Heart right ventricle (tissue), 16 donors: ENCODE measurements at places on chromosomes 16 and 17. TPM values are rescaled to one million over a fixed set of nuclear protein-coding genes. Genes with fewer than 3 reads are reported as not detected.

The CPNE2 gene
- total RNA-seq: 10.7 TPM

The MLST8 gene
- 24.8 TPM for total RNA-seq

The AATK gene
- 7.3 TPM for total RNA-seq

The ABI3 gene
- total RNA-seq: 5.0 TPM

The TCF25 gene
- 77.5 TPM for total RNA-seq

The KRTAP1-5 gene
- not detected for total RNA-seq

The SDR42E1 gene
- 1.6 TPM for total RNA-seq

The FAM20A gene
- total RNA-seq: 5.9 TPM

The PMP22 gene
- 157 TPM for total RNA-seq

The TP53TG3F gene
- total RNA-seq: not detected

The STH gene
- total RNA-seq: not detected

The C16orf86 gene
- 3.6 TPM for total RNA-seq

The USH1G gene
- not detected for total RNA-seq

The PCYT2 gene
- total RNA-seq: 38.8 TPM

The CES4A gene
- total RNA-seq: 3.8 TPM

The RASL10B gene
- 26.2 TPM for total RNA-seq

The CIBAR2 gene
- not detected for total RNA-seq

The TLCD2 gene
- 0.96 TPM for total RNA-seq

The MED9 gene
- 39.5 TPM for total RNA-seq

The SLC16A11 gene
- total RNA-seq: 0.74 TPM

The ANKRD13B gene
- total RNA-seq: 4.6 TPM

The OTOA gene
- total RNA-seq: 0.07 TPM

The SEZ6 gene
- total RNA-seq: not detected

The MMP28 gene
- total RNA-seq: 2.9 TPM

The CTRB1 gene
- not detected for total RNA-seq

The AOC2 gene
- 0.72 TPM for total RNA-seq

The TMIGD1 gene
- not detected for total RNA-seq

The KRT32 gene
- total RNA-seq: not detected

The UBB gene
- 2,084 TPM for total RNA-seq

The KRT36 gene
- total RNA-seq: not detected

The SETD1A gene
- total RNA-seq: 8.4 TPM
